ENCODE measurements at places on chromosomes 3 and 15.

GRCh38 chr3:161082063-161082462 lies 23.1 kb downstream of the B3GALNT1 start:
- no peak for DNase-seq

- DNase-seq: no peak
Observed at GRCh38 chr15:78257681-78258080, 6.7 kb upstream of the DNAJA4 start.

GRCh38 chr3:20064796-20065564 lies 24.7 kb downstream of the KAT2B start:
- no peak for DNase-seq

GRCh38 chr3:177005718-177006405 lies 191.4 kb downstream of the TBL1XR1 start:
- no peak for DNase-seq

GRCh38 chr15:73021139-73021621 lies 31.1 kb upstream of the NEO1 start:
- no peak for DNase-seq

- no peak for DNase-seq
Observed at GRCh38 chr3:143132246-143132980, 12.8 kb downstream of the CHST2 start.

DNA sequence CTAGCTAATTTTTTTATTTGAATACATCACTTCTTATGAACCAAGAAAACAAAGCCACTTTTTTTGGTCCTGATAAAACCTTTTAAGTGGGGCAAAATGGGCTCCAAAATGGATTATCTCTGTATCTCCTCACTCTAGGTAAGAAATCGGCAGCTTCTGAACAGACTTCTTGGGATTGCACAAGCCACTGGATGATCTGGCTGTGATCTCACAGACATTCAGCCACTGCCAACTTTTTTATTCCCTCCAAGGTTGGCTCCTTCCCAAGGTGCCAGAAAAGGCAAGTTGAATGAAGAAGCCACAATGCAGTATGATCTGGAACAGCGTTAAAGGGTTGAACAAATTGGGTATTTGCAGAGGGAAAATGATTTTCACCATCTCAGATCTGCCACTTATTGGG lies 73.2 kb downstream of the PRICKLE2 start:
- DNase-seq: no peak

DNA sequence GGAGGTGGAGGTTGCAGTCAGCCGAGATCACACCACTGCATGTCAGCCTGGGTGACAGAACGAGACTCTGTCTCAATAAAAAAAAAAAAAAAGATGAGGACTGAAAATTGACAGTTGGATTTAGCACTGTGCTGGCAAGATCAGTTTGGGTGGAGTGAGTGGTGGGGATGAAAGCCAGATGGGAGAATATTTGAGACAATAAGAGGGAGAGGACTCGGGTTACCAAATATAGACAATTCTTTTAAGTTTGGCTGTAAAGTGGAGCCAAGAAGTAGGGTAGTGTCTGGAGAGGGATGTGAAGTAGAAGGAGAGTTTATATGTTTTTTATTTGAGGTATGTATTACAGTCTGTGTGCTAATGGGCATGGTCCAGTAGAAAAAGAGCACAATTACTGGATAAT lies 20.4 kb downstream of the TMOD3 start:
- no peak for DNase-seq

DNA sequence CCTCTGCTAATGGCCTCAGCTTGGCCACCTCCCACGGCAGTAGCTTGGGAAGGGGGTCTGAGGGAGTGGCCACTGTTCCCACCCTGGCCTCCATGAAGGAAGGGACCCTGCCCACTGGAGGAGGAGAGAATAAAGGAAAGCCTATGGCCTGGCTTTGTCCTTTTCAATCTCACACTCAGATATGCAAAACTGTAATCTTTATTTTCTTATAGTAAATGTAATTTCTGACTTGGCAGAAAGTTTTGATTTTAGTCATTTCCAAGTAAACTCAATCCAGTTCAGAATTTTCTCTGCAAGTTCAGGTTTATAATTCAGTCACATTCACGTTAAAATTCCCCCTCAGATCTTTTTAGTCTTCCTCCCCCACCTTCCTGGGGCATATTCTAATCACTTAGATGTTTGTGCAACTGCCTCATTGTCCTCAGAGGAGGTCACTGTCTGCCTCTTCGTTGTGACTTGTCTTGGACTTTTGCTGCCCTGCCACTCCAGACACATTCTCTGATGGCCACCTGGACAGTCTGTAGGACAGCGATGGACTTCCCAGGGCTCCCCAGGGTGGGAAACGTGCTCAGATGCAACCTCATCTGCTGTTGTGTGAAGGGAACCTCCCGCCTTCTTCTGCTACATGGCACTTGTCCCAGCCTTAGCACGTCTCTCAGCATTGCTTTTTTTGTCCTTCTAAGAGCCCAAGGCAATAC lies 222.8 kb upstream of the TBL1XR1 start:
- no peak for DNase-seq

- DNase-seq: no peak
Observed at GRCh38 chr3:13525827-13526625, 22.9 kb upstream of the FBLN2 start.

DNA sequence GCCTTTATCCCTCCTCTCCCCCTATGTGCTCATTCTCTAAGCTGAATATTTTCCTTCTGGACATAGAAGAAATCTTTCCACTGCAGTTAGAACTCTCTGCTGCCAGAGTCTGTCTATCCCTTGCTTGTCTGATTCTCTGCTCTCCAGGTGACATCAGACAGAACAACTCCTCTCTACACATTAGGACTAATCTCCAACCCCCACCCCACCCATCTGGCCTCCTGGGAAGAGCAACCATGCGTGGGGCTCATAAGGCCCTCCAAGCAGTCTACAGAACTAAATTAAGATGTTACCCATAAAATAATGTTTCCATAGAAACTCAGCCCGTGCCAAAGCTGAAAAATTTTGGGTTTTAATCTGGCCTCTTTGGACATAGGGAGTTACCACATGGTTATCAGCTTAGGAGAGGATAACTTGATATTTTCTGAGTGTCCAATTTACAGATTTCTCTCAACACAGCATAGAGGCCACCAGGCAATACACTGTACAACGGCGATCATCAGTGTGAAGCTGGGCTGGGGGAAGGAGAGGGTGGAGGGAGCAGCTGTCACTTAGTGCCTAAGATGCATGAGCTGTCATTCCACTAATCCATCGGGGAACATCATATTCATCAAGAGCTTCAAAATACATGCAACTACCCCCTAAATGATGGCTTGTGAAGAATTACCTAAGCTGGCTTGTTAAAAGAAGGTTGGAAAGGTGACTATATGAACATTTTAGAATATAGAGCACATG lies 199.4 kb downstream of the CLSTN2 start:
- DNase-seq: no peak

- DNase-seq: no peak
Observed at GRCh38 chr15:45274636-45275380, 22.8 kb downstream of the SLC28A2 start.

DNA sequence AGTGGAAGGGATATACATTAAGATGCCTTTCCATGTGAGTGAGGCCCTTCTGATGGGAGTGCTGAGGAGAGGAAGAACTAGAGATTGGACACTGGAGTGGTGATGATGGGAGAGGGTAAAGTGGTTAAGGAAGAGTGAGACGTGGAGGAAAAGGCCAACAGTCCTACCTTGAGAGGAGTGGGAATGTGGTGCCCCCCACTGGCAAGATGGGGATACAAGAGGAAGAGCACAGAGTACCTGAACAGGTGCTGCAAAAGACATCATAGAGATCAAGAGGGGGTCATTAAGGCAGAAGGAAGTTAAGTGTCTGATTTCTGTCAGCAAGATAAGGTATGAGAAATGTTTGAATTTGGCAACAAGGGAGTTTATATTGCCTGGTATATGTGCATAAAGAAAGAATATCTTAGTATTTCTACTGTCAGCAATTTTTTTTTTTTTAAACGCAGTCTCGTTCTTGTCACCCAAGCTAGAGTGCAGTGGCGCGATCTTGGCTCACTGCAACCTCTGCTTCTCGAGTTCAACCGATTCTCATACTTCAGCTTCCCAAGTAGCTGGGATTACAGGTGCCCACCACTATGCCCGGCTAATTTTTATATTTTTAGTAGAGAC lies 34.0 kb downstream of the ARIH2 start:
- DNase-seq: peak; percentile 39

- DNase-seq: no peak
Observed at GRCh38 chr3:50389414-50389767, 30.1 kb upstream of the TMEM115 start.

- no peak for DNase-seq
Observed at GRCh38 chr3:186825294-186825821, 17.2 kb upstream of the ADIPOQ start.

All from CD4-positive, alpha-beta T cell treated with Interleukin-6 at 100 ng/mL for 8 hours (primary cell).